ENCODE measurements at places on chromosomes 7 and 10. TPM values are rescaled to one million over a fixed set of nuclear protein-coding genes. Genes with fewer than 3 reads are reported as not detected.

Gene ZNF277
- 18.6 TPM for total RNA-seq

Gene ABCB1
- 45.5 TPM for total RNA-seq

Gene AGAP3
- total RNA-seq, result 512 TPM

Gene MUC12
- 2.3 TPM for total RNA-seq

Gene CDNF
- total RNA-seq, result 1.3 TPM

Gene PSTK
- total RNA-seq, result 16.1 TPM

Gene GNAT3
- not detected for total RNA-seq

Gene ECHDC3
- total RNA-seq, result 1.8 TPM

Gene SLC39A12
- total RNA-seq, result 61.6 TPM

Gene SH2D4B
- 0.07 TPM for total RNA-seq

Gene ZNF804B
- 2.6 TPM for total RNA-seq

Gene TFPI2
- 0.59 TPM for total RNA-seq

Gene FKBP9
- total RNA-seq, result 64.1 TPM

Gene OR2A2
- not detected for total RNA-seq

Gene CALN1
- 37.3 TPM for total RNA-seq

Gene BLNK
- total RNA-seq, result 4.0 TPM

Gene CCDC172
- not detected for total RNA-seq

Gene WDR37
- total RNA-seq, result 66.4 TPM

Gene AKR1C2
- total RNA-seq, result 9.8 TPM

Gene ASZ1
- not detected for total RNA-seq

Gene BPGM
- 26.8 TPM for total RNA-seq

Gene TAF3
- total RNA-seq, result 14.6 TPM

Gene TM9SF3
- 73.2 TPM for total RNA-seq

Gene MMRN2
- total RNA-seq, result 6.8 TPM

Gene RTKN2
- 4.4 TPM for total RNA-seq

Gene NACAD
- 112 TPM for total RNA-seq

Gene NEUROG3
- not detected for total RNA-seq

Gene PPP1R3C
- total RNA-seq, result 44.8 TPM

Gene PSPH
- total RNA-seq, result 11.1 TPM

Gene IRF5
- 5.5 TPM for total RNA-seq

Gene DYDC2
- total RNA-seq, result 1.8 TPM

Gene NKX1-2
- 1.3 TPM for total RNA-seq

Gene TMEM225B
- 2.0 TPM for total RNA-seq

Gene CPA5
- 0.48 TPM for total RNA-seq

Gene SLC25A40
- total RNA-seq, result 47.9 TPM

Gene MAT1A
- total RNA-seq, result not detected

Gene MOGAT3
- total RNA-seq, result not detected

All from dorsolateral prefrontal cortex (tissue), 122 donors.